ENCODE measurements at places on chromosomes 3 and 15.

DNA sequence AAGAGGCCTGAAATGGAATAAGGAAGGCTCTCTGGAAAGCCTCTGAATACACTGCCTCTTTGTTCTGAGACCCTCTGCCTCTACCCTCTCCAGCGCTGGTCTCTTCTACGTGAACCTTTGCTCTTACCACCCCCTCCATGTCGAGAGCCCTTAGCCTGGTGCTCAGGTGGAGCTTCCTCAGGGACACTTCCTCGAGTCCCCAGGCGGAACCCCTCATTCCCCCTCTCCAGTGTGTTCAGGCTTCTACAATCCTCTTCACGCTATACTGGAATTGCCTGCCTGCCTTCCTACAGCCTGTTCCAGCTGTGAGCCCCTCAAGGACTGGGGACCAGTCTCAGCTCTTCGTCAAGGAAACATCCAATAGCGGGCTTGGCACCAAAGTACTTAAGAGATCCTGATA is 7.4 kb downstream of the STIMATE start:
- no peak for DNase-seq

- no peak for DNase-seq
These were observed 20.2 kb downstream of the AMOTL2 start for GRCh38 chr3:134353831-134354611.

DNA sequence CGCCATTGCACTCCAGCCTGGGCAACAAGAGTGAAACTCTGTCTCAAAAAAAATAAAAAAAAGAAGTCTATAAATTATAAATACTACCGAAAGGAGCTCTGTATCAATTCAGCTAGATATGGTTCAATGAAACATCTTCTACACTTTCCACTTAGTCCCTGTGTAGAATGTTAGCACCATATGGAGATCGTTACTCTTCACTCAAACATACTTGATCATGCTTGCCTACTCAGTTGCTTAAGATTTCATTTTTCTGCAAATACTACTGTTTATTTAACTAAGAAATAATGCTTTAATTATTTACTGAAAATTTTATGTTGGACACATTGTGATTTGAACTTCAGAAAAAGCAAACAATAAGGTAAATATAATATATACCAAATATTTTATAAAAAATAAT is 17.1 kb upstream of the NANOGP8 start:
- no peak for DNase-seq

GRCh38 chr15:22944651-22945050 is 35.5 kb downstream of the CYFIP1 start:
- DNase-seq: peak; percentile 50

DNA sequence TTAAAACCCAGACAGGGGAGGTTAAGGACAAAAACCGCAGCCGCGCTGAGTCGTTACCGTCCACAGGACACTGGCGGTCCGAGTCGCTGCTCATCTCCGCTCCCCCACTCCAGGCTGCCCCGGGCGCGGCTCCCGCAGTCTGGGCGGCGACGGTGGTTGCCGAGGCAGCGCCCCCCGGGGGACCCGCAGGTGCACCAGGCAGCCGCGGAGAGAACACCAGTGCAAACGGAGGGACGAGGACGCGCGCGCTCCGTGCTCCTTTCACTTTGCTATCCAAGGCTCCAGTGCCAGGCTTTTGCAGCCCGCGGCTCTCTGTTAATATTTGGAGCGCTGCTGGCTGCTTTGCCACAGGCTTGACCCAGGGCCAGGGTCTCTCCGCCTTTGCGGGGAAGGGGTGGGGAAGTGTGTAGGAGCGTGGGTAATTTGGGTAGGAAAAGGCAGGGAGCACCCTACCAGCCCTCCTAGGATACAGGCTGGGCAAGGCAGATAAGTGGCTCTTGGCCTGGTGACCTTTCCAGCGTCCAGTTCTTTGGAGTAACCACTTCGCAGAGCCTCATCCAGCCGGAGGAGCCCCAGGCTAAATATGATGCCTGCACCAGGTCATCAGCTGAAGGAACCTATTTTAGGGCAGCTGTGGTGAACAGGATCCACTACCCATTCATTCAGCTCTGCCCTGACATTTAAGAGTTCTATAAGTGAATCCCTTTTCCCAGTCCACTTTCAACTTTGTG is at the start of gene GADL1:
GADL1 (minus strand) TSS at position 141 of the 731 bp plus-strand sequence; CDS start at position 94, 47 bp downstream.
- DNase-seq: peak; percentile 54

GRCh38 chr3:71127052-71127831 is 456.3 kb downstream of the FOXP1 start:
- no peak for DNase-seq

DNA sequence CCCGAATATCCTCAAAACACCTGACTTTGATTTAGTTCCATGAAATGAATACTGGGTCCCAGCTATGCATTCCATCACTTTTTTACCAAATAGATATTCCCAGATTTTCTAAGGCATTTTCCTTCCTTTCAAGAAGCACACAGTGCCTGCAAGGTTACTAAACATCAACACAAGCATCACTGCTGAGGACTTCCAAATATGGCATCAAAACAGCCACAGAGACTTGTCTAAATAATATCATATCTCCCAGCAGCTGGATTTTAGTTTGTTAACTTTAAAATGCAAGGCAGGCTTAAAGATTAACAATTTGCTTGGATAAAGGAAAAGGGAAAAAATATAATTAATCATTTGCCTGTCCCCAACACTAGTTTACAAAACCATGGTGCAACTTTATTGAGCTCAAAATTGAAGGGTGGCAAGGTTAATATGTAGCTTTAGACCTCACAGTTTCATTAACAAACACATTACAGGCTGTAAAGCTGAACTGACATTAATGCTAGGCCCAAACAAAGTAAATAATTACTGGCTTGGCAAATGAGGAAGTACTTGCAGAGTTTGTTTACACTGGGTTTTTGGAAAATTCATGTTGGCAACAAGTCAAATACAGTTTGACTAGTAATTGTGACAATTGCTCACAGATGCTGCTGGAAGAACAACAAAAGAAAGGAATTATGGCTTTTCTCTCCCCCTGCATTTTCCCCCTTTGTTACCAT is 401.7 kb upstream of the CDIN1 start:
- no peak for DNase-seq

- peak; percentile 22 for DNase-seq
These were observed 67.8 kb upstream of the SLC24A5 start for GRCh38 chr15:48052946-48053345.

DNA sequence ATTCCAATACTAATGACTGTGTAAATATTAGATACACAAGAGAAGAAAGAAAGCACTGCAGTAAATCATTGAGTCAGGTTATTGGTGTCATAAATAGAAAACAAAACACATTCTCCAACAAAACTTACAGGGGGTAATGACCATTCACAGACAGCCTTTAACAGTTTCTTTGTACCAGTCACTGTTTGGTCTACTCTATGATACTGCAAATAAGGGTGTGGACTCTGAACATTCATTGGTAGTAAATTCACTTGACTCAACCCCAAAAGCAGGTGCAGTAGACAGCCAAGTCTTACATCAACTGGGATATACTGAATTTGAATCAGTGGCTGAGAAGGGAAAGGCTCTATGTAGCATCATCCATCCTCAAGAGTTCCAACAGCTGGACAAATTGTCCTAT is 463.5 kb downstream of the FOXP1 start:
- DNase-seq: no peak

DNA sequence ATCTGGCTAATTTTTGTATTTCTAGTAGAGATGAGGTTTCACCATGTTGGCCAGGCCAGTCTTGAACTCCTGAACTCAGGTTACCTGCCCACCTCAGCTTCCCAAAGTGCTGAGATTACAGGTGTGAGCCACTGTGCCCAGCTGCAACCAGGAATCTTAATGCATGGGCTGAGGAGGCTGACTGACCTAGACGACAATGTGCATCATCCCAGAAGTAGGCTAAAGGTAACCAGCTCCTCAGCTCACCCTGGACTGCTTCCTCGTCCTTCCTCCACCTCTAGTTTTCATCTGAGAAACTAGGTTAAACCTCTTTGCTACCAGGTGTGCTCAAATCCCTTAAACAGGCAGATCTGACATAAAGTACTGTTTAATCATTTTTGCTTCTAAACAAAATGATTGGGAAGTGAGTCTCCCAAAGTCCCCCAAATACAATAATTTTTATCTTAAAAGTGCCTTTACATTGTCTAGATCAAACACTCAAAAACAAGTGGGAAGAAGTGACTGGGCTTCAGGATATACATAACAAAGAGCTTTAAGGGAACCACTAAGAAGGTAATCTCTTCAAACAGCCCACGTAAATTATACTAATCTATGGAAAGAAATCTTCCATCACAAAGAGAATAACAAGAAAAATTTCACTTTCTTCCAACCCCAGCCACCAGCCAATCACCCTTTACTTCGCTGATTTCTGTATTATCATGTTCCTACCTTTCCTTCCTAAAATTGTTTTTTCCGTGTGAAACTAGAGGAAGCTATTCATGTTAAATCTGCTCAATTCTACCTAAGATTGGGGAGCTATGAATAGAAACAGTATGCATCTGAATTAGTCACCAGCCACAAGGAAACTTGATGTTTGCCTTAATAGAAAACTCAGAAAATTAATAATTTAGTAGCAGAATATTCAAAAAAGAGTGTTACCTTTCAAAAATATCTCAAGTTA is 34.7 kb downstream of the IGF2BP2 start:
- no peak for DNase-seq

GRCh38 chr15:42152196-42152920 is 4.1 kb downstream of the PLA2G4F start:
- DNase-seq: no peak

DNA sequence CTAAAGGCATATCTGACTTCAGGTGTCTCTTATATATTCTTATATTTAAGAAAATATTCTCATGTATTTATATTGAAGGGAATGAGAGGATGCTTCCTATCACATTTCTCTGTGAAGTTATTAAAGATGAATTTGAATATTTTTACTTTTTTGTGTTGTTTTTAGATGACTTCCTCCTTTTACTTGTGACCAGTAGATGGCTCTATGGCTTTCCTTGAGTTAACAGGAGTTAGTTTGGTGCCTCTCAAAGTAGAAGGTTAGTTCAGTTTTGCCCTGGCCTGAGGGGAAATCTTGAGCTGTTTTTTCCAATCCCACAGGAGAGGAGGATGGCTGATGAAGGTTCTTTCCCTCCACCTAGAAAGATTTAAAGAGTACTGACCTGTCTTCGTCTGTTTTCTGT is 80.7 kb downstream of the SQOR start:
- DNase-seq: no peak

GRCh38 chr15:38441130-38441519 is 12.8 kb upstream of the FAM98B start:
- no peak for DNase-seq

DNA sequence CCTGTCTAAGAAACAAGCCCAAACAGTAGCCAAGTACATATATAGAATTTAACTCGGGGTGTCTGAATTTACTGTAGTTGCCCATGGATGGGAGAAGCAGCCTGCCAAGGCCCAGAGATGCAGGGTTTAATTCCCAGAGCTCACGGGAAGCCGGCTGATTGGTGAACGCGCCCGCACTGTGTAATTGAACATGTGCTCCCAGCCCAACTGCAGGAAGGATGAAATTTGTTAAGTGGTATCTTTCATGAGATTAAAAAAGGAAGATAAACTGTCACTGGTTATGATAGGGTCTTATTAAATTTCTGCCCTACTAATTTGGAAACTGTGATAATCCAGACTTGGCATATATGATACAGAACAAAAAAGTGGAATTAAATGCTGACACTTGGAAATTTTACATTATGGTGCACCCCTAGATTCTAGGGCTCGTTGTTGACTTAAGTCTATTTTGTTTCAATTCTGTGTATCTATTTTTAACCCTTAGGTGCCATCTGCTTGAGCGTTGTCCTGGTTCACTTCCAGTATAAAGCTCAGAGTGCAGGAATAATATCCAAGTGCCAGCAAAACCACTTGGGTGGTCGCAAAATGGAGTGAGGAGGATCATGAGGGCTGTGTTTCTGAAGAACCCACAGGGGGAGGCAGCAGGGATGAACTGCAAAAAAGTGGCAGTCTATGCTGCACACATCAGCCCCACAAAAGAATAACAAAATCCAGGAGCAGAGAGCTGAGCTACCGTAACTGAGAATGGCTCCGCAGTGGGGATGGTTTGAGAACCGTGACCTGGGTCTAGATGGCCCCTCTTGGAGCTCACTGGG is 13.8 kb upstream of the TMC3 start:
- DNase-seq: no peak

DNA sequence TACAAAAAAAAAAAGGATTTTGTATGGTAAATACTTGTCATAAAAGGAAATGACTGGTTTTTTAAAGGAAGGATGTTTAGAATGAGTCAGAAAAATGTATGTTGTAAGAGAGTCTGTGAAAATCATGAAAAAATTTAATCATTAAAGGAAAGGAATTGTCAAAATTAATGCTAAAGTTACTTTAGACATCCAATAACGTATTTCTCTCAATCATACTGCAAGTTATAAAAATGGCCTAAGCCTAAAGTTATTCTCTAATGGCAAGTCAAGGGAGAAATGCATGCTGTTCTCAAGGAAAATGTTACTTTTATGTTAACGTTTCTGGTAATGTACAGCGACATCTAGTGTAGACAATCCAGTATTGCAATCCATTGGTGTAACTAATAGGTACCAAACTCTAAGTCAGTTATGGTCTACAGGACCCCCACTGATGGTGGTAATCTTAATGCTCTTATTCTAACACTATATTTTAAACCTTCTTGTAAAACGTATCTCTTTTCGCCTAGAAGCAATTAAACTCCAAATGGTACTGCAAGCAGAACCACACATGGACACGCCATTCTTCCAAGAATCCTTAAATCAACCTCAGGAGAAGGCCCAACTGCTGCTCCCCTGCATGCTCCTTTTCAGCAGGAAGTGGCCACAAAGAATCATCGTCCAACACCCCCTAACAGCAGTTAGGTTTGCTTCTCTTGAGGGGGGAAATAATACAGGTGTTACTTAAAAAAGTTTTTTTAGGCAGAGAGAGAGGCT is 35.2 kb downstream of the NCEH1 start:
- peak; percentile 41 for DNase-seq

DNA sequence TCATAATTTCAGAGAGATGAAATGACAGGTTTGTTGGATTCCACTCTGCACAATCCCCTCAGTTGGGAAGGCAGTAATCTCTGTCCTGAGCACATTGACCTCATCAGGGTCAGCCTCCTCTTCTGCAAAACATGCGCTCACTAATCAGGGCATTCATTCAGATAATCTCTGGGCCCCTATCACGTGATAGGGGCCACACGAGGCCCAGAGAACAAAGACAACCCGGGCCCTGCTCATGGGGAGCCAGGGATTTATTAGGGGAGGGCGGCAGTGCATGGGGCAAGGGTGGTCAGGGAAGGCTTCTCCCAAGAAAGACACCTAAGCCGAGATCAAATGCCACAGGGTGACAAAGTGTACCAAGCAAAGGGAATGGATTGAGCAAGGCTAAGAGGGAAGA is 1.1 kb downstream of the TCTA start:
- no peak for DNase-seq

GRCh38 chr3:181695661-181696491 is 15.8 kb upstream of the SOX2 start:
- no peak for DNase-seq

- no peak for DNase-seq
These were observed 9.1 kb upstream of the CEMIP start for GRCh38 chr15:80769829-80770705.

DNA sequence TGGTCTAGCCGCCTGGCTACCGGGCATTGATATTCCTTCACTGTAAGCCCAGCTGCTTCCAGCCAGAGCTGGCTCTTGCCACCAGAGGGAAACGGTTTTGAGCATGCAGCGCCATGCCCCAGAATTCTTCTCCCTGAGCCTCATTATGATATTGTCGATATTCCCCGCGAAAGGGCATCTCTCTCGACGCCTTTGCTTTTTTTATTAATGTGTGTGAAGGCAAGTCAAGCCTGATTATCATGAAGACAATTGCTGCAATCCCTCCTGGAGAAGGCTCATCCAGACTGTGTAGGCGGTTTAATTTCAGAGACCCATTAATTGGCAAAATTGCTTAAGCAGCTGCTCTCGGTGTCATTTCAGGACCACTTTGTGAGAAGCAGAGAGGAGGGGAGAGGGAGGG is 321.2 kb upstream of the TLE3 start:
- no peak for DNase-seq
